Coronary artery (tissue), 2 donors: ENCODE measurements at places on chromosomes 1 and 21.
A peak's percentile ranks its signal among the peaks of the same experiment; 100 is the strongest.

- DNase-seq: no peak
Measured at GRCh38 chr1:231629132-231629531, 2.5 kb downstream of the DISC1 start.

DNA sequence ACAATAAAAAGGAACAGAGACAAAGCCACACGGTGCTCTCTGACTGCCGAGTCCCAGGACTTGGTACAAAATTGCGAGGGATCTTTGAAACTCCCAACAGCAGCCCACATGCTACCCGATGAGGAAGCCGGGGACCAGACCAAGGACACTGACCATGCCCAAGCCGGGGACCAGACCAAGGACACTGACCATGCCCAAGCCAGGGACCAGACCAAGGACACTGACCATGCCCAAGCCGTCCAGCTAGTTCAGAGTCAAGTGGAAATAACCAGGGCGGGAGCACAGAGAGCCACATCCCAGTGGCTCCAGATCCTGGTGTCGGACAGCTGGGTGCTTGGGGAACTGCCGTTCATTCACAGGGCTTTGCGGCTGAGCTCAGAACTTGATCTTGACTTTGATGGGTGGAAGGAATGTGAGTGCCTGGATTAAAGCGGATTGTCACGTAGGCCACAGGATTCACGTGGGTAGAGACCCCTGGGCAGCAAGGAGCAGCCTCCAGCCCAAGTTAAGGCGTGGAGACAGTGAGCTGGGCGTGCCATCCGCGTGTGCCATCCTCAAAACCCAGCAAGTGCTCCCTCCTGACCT, 16.5 kb upstream of the TRAPPC10 start:
- no peak for DNase-seq

- peak; percentile 40 for DNase-seq
Measured at GRCh38 chr1:223216531-223217205, 73.6 kb upstream of the TLR5 start.

DNA sequence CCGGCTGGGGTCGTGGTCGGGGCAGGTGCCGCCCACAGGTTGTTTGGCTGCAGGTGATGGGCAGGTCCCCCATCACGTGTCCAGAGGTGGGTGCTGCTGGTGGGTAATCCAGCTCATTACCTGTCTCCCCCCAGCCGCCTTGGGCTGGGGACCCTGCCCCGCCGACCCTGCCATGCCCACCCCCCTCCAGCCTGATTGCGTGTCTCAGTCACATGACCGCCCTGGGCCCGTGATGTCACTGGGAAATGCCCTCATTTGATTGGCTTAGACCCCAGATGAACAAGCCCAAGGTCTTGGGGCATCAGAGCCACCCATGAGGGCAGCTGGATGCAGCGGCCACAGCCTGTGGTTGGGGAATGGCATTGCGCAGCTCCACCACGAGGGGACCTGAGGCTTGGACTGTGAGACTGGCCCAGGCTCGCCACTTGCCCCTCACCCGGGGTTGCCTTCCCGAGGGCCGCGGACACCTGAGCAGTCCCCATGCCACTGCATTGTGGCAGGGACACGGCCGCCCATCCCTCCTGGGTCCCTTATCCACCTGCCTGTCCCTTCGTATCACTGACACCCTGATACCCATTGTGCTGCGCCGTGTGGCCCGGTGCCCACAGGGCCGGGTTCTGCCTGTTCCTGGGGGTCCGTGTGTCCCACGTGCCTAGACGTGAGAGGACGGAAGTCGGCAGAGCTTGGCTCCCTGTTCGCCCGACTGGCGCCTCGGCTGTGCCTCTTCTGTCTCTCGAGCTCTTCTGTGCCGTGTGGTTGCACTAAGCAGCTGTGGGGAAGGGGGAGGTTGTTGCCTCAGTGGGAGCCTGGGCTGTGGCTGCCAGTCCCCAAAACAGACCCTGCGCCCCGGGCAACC, 68.0 kb downstream of the FAAP20 start:
- DNase-seq: no peak

DNA sequence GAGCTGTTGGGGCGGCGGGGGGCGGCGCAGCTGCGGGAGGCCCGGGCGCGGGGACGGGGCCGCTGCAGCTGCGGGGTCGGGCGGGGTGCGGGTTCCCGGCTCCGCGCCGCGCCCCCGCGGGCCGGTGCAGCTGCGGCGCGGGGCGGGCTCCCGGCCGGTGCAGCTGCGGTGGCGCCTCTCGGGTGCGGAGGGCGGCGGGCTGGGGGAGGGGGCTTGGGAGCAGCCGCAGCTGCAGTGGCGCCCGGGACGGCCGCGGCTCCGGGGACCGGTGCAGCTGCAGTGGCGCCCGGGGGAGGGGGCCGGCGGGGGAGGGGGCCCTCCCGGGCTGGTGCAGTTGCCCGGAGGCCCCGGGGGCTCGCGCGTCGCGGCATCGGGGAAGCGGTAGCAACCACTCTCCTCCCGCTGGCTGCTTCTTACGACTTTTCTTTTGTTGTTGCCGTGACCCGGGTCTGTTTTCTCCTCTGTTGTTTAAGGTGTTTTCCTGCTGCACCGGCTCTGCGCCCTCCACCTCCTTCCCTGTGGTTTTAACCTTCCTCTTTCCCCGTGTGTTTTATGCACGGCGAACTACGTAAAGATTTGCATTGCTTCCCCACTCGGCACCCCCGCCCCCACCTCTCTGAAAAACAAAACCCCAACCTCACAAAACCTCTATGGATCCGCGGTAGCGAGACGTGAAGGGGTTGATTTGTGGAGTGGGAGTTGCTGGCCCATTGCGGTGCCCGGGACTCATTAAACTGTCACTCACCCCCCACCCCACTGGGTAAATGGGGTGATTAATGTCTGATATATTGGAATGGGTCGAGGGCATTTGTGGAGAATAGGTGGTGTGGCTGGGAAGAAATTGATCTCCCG, 1.7 kb upstream of the ZBTB18 start:
- no peak for DNase-seq

- DNase-seq: no peak
Measured at GRCh38 chr1:209106237-209106741, 477.2 kb upstream of the CAMK1G start.

GRCh38 chr1:31111290-31111951, 45.9 kb upstream of the PUM1 start:
- DNase-seq: no peak

- no peak for DNase-seq
Measured at GRCh38 chr21:41504030-41504429, 3.9 kb downstream of the TMPRSS2 start.

DNA sequence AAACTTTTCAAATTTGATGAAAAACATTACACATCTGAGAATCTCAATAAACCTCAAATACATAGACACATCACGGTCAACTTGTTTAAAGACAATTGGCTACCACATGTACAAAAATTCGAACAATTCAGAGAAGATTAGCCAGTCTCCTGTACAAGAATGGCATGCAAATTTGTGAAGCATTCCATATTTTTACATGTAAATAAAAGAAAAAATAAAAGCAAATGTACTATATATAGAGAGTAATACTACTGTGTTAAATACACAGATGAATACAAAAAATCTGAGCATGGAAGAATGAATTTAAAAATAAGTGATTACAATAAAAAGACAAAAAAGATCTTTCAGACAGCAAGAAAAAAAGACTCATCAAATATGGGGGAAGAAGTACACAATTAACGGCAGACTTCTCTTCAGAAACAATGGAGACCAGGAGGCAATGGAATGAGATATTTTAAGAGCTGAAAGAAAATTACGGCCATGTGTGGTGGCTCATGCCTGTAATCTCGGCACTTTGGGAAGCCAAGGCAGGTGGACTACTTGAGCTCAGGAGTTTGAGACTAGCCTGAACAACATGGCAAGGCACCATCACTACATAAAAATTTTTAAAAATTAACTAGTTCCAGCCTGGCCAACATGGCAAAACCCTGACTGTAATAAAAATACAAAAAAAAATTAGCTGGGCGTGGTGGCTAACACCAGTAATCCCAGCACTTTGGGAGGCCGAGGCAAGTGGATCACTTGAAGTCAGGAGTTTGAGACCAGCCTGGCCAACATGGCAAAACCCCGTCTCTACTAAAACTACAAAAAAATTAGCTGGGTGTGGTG, 23.2 kb downstream of the HAX1 start:
- DNase-seq: no peak

GRCh38 chr21:14677639-14678179, 131.6 kb upstream of the SAMSN1 start:
- DNase-seq: no peak

DNA sequence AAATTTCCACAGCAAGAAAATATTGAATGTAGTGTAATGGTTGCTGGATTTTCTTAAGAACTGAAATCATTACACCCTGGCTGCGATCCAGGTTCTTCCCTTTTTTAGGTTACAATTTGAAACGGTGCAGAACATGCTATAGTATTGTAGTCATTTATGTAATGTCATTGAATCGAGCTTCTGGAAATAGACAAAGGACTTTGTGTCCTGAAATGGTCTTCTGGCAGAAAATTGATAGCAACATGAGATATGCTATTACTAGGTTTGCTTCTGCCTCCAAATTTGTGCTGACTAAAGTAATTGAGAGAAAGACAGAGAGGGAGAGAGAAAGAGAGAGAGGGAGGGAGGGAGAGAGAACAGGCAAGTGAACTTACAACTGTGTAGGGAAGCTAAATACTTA, 146.2 kb upstream of the NFIA start:
- DNase-seq: no peak

GRCh38 chr1:29758781-29759499, 522.6 kb downstream of the PTPRU start:
- peak; percentile 24 for DNase-seq

DNA sequence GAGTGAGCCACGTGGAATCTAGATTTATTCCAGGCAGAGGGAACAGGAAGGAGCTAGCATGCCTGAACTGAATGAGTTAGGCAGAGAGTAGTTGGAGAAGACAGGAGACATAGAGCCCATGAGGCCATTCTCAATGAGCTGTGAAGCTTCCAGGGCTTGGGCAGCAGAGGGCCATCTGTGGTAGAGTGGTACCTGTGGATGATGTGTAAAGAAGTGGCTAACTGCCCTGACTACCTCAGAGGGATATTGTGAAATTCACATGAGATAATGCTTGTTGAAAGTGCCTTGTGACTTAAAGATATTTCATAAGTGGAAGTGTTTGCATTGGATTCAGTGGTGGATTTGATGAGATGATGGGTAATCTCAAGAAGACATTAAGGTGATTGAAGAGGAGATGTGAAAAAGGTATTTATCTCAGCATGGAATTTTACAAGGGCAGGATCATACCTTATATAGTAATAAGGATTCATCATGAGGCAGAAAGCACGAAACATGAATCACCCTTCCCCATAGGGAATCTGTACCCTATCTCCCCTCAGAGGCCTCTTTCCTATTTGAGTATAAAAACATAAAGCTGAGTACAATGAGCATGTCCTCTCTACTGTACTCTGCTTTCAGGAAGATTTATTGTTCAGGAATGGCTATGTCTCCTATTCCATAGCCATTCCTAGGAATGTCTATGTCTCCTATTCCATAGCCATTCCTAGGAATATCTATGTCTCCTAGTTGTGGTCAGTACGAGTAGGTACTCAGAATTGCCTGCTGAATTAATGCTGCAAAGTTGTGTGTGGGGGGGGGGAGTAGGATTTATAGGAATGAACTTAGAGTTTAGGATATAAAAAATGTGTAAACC, 146.8 kb downstream of the PAPPA2 start:
- DNase-seq: no peak

GRCh38 chr1:201113451-201114244, 1.4 kb upstream of the CACNA1S start:
- no peak for DNase-seq

DNA sequence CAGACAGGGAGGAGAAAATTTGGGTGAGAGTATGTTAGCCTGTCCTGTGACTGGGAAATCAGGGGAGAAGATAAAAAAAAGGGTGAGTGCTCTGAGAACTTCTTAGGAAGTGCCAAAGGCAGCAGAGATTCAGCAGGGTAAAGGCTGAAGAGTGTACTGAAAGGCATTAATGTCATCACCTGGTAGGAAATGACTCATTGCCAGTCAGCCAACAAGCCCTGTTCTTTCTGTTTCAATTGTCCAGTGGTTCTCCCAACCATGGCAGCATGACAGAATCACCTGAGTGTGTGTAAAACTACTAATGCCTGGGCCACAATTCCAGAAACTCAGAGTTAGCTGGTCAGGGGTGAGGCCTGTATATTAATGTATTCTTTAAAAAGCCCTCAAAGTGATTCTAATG, 83.5 kb downstream of the INTS7 start:
- no peak for DNase-seq

- no peak for DNase-seq
Measured at GRCh38 chr1:84583648-84584047, 9.4 kb upstream of the CTBS start.

DNA sequence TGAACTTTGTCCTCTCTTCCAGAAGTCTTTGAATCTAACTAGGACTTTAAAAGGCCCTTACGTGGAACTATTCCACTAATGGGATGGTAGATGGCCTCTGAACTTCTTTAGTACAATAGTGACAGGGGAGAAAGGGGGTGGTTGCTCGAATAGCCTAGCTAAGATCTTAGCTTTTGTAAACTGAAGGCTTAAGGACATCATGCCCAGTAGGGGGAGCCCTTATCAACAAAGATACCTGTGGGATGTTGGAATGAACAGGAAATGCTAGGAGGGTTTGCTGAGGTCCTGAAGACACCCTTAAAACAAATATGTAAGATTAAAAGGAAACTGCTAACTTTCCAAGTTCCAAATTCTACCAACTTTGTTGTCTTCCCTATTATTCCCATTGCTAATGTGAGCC, 33.2 kb downstream of the NHLH2 start:
- no peak for DNase-seq

- DNase-seq: no peak
Measured at GRCh38 chr1:205232945-205233397, 5.2 kb downstream of the TMCC2 start.

GRCh38 chr1:187266051-187266450, 437.3 kb downstream of the PLA2G4A start:
- no peak for DNase-seq

- peak; percentile 84 for DNase-seq
Measured at GRCh38 chr1:223731133-223731770, 18.9 kb downstream of the CAPN2 start.

GRCh38 chr1:182003025-182003725, 58.3 kb downstream of the ZNF648 start:
- no peak for DNase-seq

- DNase-seq: no peak
Measured at GRCh38 chr1:99062192-99062591, 57.5 kb upstream of the PLPPR5 start.

- DNase-seq: no peak
Measured at GRCh38 chr1:21005466-21006239, 171.0 kb downstream of the EIF4G3 start.

GRCh38 chr1:199272628-199273086, 633.8 kb downstream of the PTPRC start:
- no peak for DNase-seq

DNA sequence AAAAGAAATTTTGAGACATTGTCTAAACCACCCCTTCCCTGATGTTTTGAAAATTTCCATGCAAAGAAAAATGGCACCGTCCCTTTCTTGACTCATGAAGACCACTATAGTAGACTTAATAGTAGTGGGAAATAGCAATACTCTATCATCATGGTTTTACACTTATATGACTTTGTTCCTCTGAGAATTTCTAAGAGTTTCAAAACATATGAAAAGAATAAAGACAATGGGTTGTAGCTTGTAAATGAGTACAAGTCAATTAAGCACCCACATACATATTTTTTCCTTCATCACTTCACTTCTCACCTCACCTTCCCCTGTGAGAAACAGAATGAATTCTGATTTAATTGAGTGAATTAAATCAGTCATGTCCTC, 151.7 kb downstream of the LYPLAL1 start:
- DNase-seq: no peak
